ENCODE measurements at places on chromosomes 2 and 18.

GRCh38 chr2:37829616-37830395, 95.3 kb upstream of the RMDN2 start:
- no peak for DNase-seq

- DNase-seq: no peak
Observed at GRCh38 chr2:3264010-3264744, 113.4 kb downstream of the EIPR1 start.

DNA sequence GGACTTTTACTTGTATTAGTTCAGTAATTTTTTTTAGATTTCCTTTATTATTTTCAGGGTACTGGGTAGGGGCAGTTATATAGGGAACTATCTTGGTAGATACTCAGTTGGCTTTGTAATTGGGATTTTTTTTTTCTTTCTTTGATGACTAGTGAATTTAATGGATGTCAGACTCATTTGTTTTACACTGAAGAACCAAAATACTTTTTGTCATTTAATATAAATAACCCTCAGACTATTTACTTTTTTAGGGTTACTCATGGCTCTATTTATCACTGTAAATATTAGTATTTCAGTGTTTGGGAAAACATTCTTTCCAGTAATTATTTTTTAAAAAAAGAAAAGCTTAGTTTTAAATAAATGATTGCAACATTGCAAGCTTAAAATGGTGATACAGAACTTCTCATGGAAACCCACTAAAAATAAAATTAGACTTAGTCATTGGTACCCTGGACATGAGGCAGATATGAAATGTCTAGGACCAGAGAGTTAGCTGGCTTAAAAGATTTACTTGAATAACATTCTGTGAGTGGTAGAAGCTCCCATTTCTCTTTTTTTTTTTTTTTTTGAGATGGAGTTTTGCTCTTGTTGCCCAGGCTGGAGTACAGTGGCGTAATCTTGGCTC, 74.4 kb upstream of the CYP20A1 start:
- DNase-seq: no peak

GRCh38 chr18:53843113-53843760, 381.2 kb downstream of the MBD2 start:
- no peak for DNase-seq

- no peak for DNase-seq
Observed at GRCh38 chr18:6901286-6901926, 171.9 kb downstream of the ARHGAP28 start.

DNA sequence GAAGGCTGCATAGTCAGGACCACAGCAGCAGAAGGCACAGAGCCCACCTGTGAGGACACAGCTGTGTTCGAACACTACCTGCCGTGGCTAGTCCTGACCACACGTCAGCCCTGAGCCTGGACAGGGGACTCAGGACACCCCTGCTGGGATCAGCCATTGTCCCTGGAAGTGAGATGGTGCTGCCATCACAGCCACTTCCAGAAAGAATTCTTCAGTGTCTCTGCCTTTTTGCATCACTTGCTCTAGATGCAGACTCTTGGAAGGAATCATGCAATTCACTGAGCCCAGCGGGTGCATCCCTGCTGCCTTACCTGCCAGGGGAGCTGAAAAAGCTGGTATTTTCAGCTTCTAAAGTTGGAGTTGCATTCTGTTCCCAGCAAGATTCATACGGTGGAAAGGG, 49.3 kb downstream of the LAMA3 start:
- no peak for DNase-seq

- no peak for DNase-seq
Observed at GRCh38 chr18:2396162-2396505, 175.2 kb downstream of the METTL4 start.

- DNase-seq: no peak
Observed at GRCh38 chr18:62938487-62938886, 223.1 kb downstream of the PHLPP1 start.

DNA sequence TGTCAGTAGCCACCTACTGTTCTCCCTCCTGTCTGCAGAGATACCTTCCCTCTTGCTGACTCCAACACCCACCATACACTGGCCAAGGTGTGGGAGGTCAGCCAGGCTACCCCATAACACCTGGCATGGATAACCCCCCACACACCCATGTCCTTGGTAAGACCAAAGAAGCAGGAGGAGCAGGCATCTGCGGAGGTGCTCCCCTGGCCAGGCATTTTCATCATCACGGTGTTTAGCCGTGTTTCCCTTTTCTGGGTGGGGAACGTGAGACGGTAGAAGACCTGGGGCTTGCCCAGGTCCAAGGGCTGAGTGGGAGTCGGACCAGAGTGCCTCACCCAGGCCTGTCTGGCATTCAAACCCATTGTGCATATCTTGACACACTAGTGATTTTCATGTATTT, 150.3 kb downstream of the SMAD7 start:
- DNase-seq: no peak

- DNase-seq: no peak
Observed at GRCh38 chr18:26458526-26459232, 89.7 kb downstream of the KCTD1 start.

DNA sequence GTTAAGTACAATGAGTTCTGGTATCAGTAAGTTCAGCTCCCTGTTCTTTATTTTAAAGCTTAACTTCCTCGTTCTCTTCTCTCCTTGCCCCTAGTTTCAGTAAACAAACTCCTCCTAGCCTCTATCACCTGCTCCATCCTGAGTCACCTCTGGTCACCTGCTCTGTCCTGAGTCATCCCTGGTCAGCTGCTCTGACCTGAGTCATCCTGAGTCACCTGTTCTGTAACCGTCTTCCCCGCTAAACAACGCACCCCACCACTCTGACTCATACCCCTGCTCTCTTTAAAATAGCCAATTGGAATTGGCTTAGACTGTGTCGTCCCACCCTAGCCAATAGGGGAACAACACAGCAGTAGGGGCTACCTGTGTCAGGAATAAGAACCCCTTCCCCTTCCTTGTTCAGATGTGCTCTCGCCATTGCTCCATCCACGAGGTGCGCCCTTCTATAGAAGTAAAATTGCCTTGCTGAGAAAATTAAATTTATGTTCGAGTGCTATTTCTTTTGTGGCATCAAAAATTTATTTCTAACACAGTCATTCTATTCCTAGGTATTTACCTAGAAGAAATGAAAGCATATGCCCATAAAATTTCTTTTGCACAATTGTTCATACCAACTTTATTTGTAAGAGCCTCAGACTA, 24.9 kb upstream of the RMND5A start:
- peak; percentile 14 for DNase-seq

DNA sequence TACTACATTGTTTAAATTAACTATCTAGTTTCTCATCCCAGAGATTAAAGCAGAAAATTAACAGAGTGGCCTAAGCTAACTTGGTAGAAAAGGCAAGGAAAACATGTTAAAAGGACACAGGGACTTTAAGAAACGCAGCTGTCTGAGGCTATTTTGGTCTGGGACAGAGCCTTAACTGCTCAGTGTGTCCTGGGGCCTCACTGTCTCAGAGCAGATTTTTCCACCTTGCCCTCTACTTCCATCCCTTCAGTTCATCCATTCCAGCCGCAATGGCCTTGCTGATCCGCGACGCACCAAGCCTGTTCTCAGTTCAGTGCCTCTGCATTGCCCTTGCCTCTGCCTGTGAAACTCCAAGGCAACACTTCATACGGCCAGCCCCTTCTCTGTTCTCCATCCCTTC, 114.9 kb upstream of the OSR1 start:
- DNase-seq: no peak

- no peak for DNase-seq
Observed at GRCh38 chr2:2048461-2048860, 282.6 kb downstream of the MYT1L start.

DNA sequence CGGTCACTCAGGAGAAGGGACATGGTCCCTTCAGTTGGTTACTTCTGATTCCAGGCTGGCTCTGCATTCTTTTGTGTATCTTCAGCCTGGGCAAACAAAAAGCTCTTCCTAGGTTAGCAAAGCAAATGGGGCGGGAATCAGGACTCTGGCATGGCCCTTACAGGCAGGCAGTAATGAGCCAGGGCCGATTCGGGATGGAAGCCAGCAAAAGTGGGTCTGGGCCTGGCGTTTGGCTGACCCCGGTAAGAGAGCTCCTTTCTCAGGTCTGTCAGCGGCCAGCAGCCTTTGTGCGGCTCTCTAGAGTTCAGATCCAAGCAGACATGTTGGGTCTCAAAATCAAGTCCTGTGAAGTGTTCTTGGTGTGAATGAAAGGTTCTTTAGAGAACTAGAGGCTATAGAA, 81.5 kb upstream of the EML6 start:
- no peak for DNase-seq
